ENCODE measurements at places on chromosomes 5 and 9.
A peak's percentile ranks its signal among the peaks of the same experiment; 100 is the strongest.

DNA sequence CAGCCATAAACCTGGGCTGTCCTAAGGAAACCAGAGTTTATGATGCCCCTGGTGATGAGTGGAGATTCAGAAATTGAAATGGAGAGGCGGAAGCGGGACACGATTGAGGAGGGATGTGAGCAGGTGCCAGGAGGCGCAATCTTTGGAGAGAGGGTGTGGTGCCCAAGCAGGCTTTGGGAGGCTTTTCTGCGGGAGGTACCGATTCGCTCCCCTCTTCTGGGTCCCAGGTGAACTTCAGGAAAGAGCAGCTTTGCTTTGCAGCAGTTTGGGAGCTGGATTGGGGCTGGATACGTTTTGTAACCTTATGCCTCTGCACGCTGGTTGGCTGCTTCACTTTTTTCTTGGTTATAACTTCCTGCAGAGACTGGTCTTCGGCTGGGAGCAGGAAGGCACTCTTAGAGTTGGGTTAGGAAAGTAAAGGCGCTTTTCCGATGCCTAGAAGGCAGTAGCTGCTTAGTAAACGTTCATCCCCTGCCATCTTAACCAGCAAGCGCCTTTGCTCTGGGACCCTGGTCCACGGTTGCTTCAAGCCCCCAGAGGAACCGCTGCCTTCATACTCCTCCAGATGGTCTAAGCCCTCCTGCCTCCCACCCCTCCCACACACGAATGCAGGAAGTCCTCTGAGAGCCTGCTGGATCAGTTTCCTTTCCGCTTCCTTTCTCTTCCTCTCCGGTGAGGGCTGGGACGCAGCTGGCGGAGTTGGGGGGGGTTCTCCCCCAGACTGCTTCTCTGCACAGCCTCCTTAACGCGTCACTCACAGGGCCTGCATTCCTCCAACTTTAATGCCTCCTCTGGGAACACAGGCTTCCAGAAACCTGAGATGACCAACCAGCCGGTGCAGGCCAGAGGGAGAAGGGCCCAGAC lies 15.2 kb upstream of the NEK6 start:
- DNase-seq, result peak; percentile 47

- DNase-seq, result no peak
Observed at GRCh38 chr9:38526591-38526990, 93.8 kb downstream of the ANKRD18A start.

DNA sequence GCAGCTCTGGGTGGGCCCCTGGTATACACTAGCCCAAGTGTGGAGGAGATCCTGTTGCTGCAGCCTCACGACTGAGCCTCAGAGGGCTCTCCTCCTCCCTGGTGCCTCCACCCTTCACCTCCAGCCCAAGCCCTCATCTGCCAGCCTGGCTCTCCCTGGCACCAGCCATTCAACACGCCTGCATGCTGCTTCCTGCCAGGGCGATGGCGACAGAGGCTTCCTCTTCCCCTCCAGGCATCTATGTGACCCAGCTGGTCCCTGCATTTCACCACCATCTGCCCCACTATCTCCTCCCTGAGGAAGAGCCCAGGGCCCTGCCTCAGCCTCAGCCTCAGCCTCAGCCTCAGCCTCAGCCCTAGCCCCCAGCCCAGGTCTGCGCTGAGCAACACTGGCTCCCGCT lies 54.8 kb upstream of the ANGPTL2 start:
- no peak for DNase-seq

- no peak for DNase-seq
Observed at GRCh38 chr9:112755016-112755427, 4.5 kb downstream of the SNX30 start.

GRCh38 chr5:159741829-159742322 lies 174.4 kb upstream of the ADRA1B start:
- no peak for DNase-seq

GRCh38 chr5:150540615-150541396 lies 32.9 kb downstream of the NDST1 start:
- no peak for DNase-seq

DNA sequence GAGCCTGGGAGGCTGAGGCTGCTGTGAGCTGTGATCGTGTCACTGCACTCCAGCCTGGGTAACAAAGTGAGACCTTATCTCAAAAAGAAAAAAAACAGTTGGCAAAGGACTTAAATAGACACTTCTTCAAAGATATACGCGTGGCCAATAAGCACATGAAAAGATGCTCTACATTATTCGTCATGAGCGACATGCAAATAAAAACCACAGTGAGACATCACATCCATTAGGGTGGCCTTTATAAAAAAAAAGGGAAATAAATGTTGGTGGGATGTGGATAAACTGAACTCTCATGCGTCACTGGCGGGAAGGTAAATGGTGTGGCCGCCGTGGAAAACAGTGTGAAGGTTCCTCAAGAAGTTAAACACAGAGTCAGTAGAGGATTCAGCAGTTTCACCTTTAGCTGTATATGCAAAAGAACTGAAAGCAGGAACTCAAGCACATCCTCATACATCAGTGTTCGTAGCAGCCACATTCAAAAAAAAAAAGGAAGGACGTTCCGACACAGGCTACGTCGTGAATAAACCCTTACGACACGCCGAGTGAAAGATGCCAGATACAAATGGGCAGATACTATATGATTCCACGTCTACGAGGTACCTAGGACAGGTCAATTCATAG lies 24.5 kb upstream of the NRARP start:
- no peak for DNase-seq

GRCh38 chr5:69431424-69432303 lies 16.7 kb downstream of the MARVELD2 start:
- no peak for DNase-seq

GRCh38 chr9:122904466-122904822 lies 715 bp downstream of the RC3H2 start:
- no peak for DNase-seq

DNA sequence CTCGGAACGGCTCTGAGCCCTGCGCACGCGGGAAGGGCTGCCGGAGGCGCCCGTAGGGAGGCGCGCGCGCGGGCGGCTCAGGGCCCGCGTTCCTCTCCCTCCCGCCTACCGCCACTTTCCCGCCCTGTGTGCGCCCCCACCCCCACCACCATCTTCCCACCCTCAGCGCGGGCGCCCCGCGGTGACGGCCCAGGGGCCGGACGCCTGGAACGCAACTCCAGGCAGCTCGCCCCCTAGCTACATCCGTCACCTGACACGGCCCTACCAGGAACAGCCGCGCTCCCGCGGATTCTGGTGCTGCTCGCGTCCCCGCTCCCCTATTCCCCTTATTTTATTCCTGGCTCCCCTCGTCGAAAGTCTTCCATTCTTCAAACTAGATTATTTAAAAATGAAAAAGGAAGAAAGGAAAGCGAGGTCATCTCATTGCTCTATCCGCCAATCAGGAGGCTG lies at the start of gene CDKN2B-AS1:
CDKN2B-AS1 (plus strand) TSS at position 236 of the 450 bp plus-strand sequence.
- DNase-seq, result peak; percentile 58

DNA sequence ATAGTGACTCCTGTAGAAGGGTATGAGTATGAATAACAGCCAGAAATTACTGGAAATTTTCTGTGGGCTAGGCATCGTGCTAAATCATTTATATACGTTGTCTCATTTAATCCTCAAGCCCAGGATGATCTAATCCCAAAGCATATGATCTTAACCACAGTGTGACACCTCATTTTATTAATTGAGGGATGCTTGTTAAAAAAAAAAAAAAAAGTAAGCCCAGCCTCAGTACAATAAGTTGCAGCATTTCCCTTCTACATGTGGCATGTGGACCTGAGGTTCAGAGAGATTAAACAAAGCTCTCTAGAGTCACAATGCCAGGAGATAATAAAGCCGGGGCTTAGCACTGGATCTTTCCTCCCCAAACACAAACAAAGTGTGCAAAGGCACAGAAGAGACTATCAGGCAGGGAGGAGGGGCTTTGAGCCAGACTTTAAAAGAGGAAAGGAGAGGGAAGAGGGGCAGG lies 49.5 kb downstream of the KLF4 start:
- DNase-seq, result no peak

GRCh38 chr9:35680331-35681105 lies 6.8 kb downstream of the CA9 start:
- DNase-seq, result no peak

- no peak for DNase-seq
Observed at GRCh38 chr9:114694146-114694545, 12.2 kb upstream of the TEX48 start.

- no peak for DNase-seq
Observed at GRCh38 chr9:79255651-79256260, 316.0 kb upstream of the TLE4 start.

DNA sequence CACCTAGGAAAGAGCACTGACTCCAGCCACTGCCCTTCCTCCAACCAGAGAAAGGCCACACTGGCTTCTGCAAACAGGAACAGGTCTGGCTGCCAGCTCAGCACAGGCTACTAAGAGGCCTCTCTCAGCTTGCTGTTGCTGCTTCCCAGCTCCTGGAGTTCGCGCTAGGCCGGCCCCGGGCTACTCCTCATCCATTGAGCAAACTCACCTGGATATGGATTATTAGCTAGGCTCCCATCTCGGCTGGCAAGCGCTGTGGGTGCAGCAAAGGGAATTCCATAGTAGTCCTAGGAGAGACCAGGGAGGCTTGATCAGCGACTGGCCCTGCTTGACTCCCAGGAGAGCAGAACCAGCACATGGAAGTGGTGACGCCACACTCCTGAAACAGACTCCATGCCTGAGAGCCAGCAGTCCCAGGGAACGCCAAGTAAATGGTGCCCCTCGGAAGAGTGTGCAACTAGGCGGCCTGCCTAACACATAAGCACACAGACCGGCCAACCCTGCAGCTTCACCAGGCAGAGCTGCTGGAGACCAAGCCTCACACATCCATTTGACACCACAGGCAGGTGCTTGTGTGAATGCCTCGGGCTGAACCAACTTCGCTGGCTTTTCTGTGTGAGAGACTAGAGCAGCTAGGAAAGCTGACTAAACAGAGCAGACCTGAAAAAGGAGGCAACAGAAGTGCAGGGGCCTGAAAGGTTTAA lies 107.2 kb downstream of the UBE2R2 start:
- peak; percentile 47 for DNase-seq

- no peak for DNase-seq
Observed at GRCh38 chr5:95864456-95864855, 41.9 kb upstream of the GLRX start.

- DNase-seq, result no peak
Observed at GRCh38 chr9:6671416-6671815, 25.9 kb upstream of the GLDC start.

GRCh38 chr9:121156263-121156731 lies 45.4 kb downstream of the RAB14 start:
- DNase-seq, result no peak

GRCh38 chr9:110214090-110214489 lies 6.1 kb upstream of the C9orf152 start:
- DNase-seq, result no peak

DNA sequence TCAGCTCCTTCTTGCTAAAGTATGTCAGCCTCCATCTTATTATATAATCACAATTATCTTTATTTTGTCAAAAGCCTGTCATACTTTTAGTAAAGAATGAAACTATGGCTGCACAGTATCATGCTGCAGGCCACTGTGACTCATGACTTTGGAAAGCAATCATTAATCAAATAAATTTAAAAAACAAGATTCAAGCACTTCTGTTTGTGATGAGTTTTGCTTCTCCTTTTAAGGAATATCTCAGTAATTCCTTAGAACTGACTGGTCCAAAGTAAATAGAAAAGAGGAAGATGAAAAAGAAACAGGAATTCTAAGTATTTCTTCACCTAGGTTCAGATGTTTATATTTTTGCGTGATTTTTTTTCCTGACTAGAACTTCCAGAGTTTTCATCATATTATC lies 83.1 kb downstream of the EDIL3 start:
- no peak for DNase-seq

DNA sequence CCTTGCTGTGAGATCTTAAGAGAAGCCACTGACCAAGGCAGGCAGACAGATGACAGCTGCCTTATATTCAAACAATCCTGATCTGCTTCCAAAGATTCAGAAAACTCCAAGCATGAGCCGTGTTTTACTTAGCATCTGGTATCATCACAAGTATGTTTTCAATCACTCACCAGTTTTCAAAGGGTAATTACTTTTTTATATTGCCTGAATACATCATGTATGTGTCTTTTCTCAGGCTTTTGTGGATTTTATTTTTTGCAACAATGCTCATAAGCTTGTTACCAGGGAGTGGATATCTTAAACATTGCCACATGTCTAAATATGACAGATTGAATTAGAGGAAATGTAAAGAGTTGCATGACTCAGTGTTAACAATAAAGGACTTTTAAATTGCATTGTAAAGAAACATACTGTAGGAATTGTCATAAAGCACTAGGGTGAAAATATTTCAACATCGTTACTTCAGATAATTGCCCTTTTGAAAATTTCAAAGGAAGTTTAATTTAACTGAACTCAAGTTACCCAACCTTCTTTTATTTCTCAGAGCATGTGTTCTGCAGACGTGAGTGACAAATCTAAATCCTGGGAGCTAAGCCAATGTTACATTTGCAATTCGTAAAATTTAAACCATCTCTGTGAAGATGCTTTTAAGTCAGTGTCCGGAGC lies 326.1 kb downstream of the PLK2 start:
- no peak for DNase-seq

- DNase-seq, result no peak
Observed at GRCh38 chr5:111493031-111493430, 19.3 kb downstream of the STARD4 start.

GRCh38 chr5:172956936-172957335 lies 2.3 kb upstream of the RPL26L1 start:
- DNase-seq, result no peak

DNA sequence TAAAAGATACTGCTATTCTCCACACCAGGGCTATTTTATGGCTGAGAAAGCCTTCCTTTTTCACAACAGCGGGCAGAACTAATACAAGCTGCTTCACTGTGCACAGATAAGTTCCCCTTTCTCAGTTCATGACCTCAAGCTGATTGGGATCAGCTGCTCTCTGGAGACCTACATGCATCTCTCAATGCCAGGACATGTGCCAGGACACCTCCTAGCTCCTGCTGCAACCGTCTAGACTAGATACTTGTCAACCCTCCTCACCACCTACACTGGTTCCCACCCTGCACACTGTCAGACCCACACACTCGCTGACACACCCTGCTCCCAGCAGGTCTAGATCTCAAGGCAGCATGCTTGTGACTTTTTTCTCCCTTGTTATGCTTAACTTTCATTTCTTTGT lies 39.8 kb downstream of the STARD4 start:
- no peak for DNase-seq

GRCh38 chr9:78103971-78104433 lies 72.4 kb upstream of the GNAQ start:
- no peak for DNase-seq

All from left ventricle myocardium superior (tissue), 1 donor.